Central memory CD4-positive, alpha-beta T cell (primary cell): ENCODE measurements at places on chromosomes 3 and 15.

GRCh38 chr15:23564821-23565394, 566 bp upstream of the MKRN3 start:
- DNase-seq = no peak

DNA sequence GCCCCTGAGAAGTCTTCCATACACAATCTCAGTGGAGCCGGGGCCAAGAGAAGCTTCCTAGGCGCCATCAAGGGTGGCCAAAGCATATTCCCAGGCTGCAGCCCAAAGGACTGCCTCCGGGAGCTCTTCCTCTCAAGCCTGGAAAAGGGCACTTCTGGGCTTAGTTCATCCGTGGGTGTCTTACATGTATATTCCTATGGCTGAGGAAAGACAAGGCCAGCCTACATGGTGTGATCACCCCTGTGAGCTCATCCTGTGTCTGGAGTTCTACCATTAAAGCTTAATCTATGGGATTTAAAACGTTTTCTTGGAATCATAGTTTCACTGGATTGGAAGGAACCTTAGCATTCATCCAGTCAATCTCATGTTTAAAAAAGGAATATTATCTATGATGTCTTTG, 21.9 kb upstream of the TIMP4 start:
- no peak for DNase-seq

GRCh38 chr15:42640109-42640508, 64.7 kb downstream of the STARD9 start:
- DNase-seq = no peak

DNA sequence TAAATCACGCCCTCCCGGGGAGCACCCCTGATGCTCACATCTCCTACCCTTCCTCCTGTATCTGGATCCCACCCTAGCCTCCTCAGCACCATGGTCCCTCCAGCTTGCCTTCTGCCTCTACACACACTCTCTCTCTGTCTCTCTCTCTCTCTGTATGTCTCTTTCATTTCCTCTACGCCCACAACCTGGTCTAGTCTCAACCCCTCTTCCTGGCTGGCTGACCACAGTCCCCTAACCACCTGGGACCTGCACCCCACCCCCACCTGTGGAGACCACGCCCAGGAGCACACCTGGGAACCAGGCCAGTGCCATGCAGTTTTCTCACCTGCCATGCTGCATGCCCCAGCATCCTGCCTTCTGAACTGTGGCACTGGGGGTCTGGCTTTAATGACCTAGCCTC, 4.0 kb upstream of the CFAP100 start:
- no peak for DNase-seq

GRCh38 chr3:49912881-49913281, 9.2 kb upstream of the MST1R start:
- no peak for DNase-seq

DNA sequence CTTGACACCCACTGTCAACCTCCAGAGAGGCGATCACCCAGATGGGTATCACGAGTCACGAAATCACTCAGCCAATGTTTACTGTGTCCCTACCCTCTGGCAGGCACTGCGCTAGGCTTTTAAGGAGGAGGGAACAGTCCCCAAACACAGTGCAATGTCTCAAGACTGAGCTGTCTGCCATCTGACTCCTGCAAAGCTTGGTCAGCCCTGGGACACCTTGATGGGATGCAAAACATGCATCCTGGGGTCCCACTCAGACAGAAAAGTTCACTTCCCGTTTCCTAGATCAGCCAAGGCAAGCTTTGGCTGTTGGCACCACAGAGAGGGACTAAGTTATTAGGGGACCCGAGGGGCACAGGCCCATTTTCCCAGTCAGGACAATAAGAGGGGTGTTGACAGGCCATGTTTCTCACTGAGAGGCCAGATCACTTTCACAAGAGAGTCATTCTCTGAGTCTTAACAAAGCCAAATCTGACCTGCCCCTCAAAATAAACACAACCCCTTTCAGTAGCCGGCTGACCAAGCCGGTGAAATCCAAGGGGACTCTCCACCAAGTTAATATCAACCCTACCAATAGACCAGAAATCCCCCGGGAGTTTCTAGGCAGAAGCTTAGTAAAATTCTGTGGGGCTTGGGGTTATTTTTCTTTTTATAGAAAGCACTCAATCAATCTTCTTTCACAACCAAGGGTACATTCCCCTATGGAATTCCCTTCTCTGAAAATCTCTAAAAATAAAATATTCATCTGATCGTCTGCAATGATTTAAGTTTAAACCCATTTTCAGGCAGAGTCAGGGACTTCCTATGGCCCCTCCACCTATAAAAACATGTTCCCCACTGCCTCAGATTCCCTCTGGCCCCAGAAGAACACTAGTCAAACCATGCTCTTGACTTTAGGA, 3.5 kb downstream of the RFTN1 start:
- no peak for DNase-seq

GRCh38 chr3:16975083-16975482, 90.3 kb downstream of the PLCL2 start:
- DNase-seq = no peak

DNA sequence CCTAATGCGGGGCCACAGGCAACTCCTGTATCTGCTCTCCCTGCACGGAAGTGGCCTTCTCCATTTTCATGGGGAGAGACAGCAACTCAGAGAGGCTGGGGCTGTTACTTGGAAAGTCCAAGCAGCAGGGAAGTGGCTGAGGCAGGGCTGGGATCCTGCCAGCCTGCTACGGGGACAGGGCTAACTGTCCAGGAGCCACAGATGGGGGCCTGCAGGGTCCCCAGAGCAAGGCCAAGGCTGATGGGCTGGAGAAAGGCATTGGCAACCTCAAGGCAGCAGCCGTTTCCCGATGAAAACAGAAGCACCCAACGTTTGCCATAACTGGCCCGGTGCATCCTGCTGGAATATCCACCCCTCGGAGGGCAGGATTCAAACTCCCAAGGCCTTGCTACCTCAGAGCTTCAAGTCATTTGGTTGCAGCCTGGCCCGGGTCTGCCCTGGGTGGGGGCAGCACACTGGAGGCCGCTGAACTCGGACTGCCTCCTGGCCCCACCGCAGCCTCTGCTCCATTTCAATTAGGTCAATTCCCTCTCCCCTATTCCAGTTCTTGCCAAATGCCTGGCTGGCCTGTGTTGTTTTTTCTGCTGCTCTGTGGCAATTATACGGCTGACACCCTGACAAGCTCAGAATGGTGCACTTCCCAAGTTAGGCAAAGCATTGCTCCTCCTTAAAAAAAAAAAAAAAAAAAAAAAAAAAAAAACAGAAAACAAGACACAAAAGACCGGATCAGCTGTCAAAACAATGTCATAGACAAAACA, 143.5 kb downstream of the NUP210 start:
- no peak for DNase-seq

DNA sequence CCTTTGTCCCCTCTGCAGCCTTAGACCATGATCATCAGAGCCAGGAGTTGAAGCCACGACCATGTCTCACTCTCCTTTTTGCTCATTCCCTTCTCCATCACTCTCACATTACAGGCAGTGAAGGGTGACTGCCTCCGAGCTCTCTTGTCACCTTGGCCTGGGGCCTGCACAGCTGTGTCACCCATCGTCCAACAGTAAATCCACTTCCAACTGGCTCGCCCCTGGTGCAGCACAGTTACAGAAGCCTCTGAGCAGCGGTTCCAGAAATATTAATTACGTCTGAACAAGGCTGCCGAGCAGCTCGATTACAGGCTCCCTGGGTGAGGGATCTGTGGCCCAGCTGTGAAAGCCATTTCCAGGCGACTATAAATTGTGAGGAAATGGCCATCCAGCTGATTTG, 528.2 kb downstream of the NR2F2 start:
- DNase-seq = no peak

GRCh38 chr15:76576523-76577279, 240.1 kb downstream of the ISL2 start:
- no peak for DNase-seq

GRCh38 chr3:85162905-85163304, 204.1 kb downstream of the CADM2 start:
- no peak for DNase-seq

DNA sequence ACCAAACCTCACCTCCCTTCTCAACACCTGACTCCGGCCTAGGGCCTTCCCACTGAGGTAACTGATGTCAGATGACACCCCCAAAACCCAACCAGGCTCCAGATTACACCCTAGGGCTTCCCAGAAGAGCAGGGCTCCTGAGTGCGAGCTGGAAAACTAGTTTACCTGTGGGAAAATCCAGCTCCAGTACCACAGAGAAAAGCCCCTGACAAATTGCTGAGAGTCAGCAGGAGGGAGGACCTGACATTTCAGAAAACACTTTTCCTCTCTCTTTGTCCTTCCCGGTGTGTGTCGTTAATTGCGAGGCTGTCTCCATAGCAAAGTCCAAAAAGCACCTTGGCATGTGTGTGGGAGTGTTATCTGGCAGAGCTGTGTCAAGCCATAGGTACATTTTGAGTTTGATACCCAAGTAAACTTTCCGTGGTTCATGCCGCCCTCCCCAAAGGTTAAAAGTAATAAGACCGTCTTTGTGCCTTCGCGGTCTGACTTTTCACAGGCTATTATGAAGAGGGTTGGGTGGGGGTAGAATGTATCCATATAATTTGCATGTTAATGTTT, 79.8 kb upstream of the FNDC3B start:
- DNase-seq = no peak

DNA sequence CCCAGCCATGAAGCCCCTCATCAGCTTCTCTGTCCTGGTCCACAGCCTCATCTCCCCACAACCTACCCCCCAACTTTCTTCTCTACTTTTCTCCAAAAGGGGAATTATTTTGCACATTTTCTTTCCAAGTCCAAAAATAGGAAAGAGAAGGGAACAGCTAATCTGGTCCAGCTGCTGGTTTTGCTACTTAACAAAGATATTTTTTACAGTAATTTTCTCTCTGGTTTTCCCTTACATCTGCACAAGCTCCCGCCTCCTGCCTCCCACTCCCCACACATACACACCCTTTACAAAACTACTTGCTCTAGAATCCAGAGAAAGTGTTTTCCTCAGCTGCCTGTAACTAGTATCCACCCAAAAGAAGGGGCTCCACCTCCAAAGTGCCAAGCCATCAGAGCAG, 177.2 kb downstream of the POLR2M start:
- DNase-seq = no peak
